ENCODE measurements at places on chromosomes 11 and 22. TPM values are rescaled to one million over a fixed set of nuclear protein-coding genes. Genes with fewer than 3 reads are reported as not detected.

DNA sequence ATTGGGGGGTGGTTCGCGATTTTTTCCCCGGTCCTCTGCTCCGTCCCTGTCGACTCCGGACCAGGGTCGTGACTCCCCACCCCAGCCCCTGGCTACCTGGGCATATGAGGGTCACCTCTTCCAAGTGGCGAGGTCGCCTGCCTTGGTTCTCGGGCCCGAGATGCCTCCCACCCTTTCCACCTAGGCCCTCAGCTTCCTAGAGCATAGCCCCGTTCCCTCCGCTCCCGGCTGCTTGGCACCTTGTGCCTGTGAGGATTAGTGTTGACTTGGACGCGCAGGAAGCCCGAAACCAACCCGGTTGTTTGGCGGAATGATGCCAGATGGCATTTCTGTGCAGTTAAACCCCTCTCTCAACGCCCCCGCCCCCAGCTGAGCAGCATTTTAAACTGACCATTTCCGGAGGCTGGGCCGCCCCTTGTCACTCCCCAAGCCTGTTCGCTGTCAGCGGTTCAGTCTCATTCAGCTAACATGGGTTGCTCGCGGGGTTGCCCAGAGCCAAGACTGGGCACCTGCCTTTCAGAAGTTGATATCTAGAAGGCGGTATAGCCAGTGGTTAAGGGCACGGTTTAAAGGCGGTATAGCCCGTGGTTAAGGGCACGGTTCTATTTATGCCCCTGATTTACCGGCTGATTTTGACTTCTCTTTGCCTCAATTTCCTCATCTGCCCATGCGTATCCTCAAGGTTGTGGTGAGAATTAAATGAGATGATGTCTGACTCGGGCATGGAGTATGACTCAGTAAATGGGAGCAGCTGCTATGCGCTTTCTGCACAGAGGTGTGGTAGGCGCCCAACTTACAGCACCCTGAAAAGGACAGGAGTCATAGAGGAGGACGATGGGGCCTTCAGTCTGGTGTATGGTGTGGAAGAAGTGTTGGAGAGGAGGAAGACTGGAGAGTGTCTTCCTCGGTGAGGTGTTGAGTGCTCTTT is 639 bp downstream of the INCENP start:
- no peak for DNase-seq

- no peak for DNase-seq
These were observed 116.4 kb upstream of the CRYBB3 start for GRCh38 chr22:25083056-25083806.

GRCh38 chr11:121553806-121554205 is 101.0 kb upstream of the SORL1-AS1 start:
- no peak for DNase-seq

GRCh38 chr11:17767914-17768313 is 33.3 kb downstream of the KCNC1 start:
- DNase-seq, result no peak

GRCh38 chr11:67640021-67640757 is 626 bp upstream of the TBX10 start:
- peak; percentile 29 for DNase-seq

DNA sequence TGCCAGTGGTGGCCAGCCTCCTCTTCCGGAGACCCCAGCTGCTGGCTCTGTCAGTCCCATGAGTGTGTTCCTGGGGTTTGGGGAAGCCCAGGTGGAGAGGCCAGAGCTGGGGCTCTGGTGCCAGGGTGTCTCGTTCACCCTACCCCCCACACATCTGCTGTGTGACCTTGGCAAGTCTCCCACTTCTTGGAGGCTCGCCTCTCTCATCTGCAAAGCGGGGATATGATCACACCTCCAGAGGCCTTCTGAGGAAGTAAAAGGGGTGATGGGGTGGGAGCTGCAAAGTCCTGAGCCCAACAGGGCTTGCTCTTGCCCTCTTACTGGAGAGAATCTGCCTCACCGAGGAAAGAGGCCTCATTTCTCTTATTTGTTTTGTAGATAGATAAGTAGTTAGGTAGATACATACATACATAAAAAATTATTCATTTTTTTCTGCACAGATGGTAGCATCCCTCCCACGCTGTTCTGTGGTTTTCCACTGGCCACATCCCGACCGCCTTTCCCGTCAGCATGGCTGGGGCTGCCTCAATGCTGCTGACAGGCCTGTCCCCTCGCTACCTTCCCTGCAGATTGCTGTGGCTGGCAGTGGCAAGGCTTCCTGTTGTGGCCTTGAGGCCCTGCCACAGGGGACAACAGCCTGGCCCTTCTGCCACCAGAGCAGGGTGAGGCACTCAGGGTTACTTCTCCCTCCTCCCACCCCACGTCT is 23.9 kb downstream of the MYO7A start:
- DNase-seq, result peak; percentile 72

Gene MUC6
- not detected for total RNA-seq

All from CD8-positive, alpha-beta memory T cell (primary cell).